RWPE1 (cell line): ENCODE measurements at places on chromosomes 1 and 21.
A peak's percentile ranks its signal among the peaks of the same experiment; 100 is the strongest.

DNA sequence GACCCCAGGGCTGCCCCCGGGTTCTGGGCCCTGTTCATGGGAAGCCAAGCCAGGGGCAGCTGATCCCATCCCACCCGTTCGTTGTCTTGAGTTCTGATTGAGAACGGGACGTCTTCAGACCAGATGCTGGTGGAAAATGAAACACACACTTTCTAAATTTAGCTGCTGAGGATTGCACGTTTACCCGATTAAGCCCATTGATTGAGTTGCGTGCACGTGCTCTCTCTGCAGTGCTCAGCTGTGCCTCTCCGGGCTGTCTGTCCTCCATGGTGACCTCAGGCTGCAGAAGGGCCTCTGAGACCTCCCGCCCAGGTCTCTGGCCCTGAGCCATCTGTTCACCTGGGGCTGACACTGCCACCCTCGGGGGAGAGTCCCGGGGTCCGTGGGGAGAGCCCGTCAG is 27.0 kb upstream of the PEX10 start:
- no peak for DNase-seq

DNA sequence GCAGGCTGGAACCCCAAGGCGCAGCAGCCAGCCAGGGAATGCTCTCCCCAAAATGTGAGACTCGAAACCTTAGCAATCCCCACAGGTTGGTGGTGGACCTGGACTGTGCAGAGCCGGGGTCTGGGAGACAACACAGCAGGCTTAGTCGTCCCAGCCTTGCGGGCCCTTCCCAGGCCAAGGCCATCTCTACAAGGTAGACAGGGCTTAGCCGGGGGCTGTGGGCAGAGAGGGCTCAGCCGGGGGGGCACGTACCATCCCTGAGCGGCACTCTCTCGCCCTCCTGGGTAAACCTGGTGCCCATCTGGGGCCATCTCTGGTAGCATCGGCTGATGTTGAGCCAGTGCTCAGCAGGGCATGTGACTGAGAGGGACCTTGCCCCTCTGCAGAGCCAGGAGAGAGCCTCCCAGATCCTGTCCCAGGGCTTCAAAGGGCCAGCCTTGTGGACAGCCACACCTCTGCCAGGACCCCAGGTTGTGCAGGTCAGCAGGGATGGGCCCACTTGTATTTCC is 2.2 kb upstream of the ACTRT2 start:
- no peak for DNase-seq

- DNase-seq: peak; percentile 83
Observed at GRCh38 chr1:203117611-203118575, 9.6 kb upstream of the ADORA1 start.

GRCh38 chr1:193658691-193659090 is 472.3 kb upstream of the B3GALT2 start:
- no peak for DNase-seq

GRCh38 chr21:15221799-15222386 is 157.1 kb upstream of the NRIP1 start:
- peak; percentile 87 for DNase-seq

DNA sequence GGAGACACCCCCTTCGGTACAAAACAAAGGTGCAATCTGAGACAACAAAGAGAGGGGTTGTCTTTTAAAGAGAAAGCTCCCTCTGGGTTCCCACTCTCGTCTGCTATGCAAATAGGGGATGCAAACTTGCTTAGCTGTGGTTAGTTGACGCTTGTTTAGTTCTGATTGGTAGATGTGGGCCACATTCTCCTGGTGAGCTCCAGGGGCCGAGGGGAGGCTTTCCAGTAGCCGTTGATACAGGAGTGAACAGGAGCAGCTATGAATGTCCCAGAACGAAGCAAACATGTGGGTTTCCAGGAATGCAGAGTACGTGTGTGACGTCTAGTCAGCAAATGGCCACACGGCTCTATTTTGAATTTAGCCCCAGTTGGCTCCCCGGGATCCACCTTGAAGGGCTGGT is 14.7 kb downstream of the TFF2 start:
- DNase-seq: no peak

- no peak for DNase-seq
Observed at GRCh38 chr1:211587123-211587522, 8.2 kb upstream of the SLC30A1 start.

DNA sequence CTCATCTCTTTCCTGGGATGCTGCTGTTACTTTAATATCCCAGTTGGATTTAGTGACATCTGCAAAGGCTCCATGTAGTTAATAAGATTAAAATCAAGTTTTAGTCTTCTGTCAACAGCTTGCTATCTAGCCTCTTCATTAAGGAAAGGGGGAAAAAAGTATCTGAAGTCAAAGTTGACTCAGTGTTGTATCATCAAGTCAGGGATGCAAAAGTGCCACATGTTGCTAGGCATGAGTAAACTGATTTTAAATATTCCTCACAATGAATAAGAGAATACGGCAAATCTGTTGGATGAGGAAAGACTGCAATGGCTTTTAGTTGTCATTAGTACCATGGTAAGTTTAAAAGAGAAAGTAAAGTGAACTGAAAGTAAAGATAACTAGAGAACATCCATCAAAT is 383.2 kb upstream of the ZRANB2 start:
- DNase-seq: no peak

DNA sequence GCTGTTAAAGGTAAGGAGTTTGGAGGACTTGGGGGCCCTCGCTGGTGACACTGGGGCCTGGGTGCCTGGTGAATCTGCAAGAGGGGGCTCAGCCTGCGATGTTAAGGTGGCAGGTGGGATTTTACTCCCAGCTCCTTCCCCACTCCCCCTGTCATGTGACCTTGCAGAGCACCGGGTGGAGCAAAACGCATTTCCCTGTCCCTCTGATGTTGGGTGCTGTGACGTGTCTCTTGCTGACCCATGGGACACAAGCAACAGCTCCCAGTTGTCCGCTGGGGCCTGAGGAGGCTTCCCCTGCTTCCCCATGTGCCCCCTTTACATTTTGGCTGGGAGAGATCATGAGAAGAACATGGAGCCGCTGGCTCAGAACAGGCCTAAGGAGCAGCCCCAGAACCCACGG is 319.0 kb downstream of the MATN1 start:
- no peak for DNase-seq

- DNase-seq: no peak
Observed at GRCh38 chr1:29249170-29249691, 12.9 kb downstream of the PTPRU start.

GRCh38 chr1:170531758-170532657 is at the start of gene GORAB:
TSS of gene GORAB (plus strand) at chr1:170532166. CDS start at chr1:170532224, 58 bp downstream.
- peak; percentile 97 for DNase-seq

DNA sequence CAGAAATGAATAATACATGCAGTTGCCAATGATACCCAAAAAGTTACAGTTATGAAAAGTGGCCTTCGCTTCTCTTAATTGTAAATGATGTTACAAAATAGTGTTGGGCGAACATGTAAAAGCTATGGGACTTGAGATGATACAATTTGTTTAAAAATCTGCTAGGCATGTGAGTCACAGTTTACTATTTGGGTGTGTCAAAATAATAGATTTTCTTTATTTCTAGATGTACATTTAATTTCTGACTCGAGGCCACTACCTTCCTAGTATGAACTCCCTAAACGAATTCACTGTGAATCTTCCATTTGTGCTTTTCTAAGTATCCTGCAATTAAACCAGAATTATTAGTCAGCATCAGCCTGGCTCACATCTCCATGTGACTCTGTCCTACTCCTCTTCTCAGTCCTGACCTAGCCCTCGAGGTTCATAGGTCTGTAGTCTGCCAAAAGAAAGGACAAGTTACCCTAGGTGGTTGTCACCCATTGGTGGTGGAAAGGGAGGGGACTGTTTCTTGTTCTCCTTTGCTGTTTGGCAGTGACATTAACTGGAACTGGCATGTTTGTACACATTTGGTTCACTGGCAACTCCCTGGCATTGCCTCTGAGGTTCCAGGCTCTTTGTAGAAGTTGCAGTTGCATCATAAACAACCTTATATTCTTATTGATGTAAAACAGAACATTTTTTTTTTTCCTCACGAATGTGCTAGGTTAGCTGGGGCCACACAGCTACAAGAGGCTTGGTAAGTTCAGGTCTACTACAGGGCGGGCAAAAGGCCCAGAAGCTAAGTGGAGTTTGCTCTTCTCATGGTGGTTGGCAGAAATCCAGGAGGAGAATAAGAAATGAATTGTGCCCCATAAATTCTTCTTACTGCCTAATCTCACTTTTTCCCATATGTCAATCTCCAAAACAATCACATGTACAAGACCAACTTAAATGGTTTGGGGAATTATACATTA is 746.5 kb upstream of the ADAMTS5 start:
- DNase-seq: no peak

- DNase-seq: no peak
Observed at GRCh38 chr1:201332021-201332420, 45.5 kb downstream of the TNNT2 start.

- peak; percentile 34 for DNase-seq
Observed at GRCh38 chr1:205570796-205571537, 60.8 kb downstream of the ELK4 start.

GRCh38 chr1:31788138-31788824 is 24.1 kb upstream of the ADGRB2 start:
- DNase-seq: peak; percentile 94

- DNase-seq: no peak
Observed at GRCh38 chr1:154962156-154962749, 671 bp upstream of the PYGO2 start.

- DNase-seq: no peak
Observed at GRCh38 chr1:198493329-198493728, 47.2 kb downstream of the ATP6V1G3 start.

DNA sequence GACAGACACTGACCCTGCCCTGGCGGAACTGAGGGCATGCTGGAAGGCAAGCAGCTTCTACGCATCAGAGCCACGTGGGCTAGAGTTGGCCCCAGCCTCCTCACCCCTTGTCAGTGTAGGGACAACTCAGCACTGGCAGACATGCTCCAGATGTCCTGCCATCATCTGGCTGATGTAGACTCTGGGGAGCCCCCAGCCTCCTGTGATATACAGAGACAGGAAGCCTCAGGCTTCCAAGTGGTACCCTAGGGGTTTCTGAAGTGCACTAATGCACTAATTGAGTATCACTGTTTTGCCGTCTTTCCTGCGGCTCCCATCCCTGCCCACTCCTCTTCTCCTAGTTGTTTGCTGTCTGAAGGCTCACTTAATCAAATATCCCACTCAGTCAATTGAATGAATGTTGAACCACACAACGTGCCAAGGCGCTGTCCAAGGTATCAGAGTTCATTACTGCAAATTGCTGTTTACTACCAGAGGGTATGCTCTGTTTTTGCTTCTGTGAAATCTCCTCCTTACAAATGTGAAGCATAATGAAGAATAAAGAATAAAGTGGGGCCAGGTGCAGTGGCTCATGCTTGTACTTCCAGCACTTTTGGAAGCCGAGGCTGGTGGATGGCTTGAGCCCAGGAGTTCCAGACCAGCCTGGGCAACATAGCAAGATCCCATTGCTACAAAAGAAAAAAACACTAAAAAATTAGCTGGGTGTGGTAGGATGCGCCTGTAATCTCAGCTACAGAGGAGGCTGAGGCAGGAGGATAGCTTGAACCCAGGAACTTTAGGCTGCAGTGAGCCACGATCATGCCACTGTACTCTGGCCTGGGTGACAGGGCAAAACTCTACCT is 76.4 kb upstream of the ZBTB18 start:
- DNase-seq: no peak

- DNase-seq: no peak
Observed at GRCh38 chr1:111867868-111868440, 112.3 kb downstream of the DDX20 start.

- no peak for DNase-seq
Observed at GRCh38 chr21:15614766-15615165, 115.0 kb upstream of the USP25 start.

DNA sequence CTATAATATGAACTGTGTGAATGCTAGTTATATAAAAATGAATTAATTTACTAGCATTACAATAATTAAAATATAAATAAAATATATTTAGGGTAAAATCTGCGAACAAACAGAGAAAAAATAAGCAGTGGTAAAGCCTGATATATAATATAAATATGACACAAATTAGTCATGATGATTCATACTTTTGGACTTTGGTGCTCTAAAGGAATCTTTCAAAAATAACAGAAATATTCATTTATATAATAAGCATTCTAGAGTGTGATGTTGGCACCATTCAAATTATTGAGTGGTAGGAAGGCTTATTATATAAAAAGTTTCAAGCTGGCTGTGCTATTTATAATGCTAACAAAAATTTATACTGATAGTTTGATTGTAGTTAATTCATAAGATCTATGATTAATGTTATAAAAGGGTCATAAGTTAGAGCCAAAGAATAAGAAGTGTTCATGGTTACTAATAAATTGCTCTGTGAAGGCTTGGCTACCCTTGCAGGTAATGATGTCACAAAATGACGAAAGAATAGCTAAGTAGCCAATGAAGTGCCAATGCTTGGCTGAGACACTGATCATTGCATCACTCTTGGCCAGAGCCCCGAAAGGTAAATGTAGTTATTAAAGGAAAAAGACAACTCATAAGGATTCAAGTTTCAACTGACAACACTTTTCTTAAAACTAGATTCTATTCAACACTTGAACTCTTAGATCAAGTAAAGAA is 108.7 kb downstream of the USH2A start:
- peak; percentile 36 for DNase-seq

DNA sequence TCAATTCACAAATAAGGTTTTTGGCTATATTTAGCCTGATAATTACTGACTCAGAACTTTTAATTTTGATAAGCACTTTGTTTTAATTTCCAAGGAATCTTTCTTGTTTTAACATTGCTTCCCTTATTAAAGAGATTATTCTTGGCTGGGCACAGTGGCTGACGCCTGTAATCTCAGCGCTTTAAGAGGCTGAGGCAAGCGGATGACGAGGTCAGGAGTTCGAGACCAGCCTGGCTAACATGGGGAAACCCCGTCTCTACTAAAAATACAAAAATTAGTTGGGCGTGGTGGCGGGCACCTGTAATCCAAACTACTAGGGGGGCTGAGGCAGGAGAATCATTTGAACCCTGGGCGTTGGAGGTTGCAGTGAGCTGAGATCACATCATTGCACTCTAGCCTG is 13.8 kb downstream of the ALG14 start:
- DNase-seq: no peak

DNA sequence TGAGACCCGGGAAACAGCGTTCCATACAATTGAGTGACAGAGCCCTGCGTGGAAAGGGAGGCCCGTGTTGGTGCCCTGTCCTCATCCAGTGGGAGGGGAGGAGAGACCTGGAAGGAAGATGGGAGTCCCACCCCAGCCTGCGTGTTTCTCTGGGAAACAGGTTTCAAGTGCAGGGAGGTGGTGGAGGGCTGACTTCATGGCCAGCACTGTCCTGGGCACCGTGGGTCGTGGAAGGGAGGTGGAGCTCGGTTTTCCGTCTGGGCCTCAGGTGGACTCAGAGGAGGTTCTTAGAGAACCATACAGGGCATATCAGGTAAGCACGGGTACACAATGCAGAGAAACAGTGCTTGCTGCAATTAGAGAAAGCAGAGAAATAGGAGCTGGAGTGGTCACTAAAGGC is 222.6 kb downstream of the CAMTA1 start:
- DNase-seq: no peak
